SIG-M5 (cell line): ENCODE measurements at places on chromosomes 7 and 10.

DNA sequence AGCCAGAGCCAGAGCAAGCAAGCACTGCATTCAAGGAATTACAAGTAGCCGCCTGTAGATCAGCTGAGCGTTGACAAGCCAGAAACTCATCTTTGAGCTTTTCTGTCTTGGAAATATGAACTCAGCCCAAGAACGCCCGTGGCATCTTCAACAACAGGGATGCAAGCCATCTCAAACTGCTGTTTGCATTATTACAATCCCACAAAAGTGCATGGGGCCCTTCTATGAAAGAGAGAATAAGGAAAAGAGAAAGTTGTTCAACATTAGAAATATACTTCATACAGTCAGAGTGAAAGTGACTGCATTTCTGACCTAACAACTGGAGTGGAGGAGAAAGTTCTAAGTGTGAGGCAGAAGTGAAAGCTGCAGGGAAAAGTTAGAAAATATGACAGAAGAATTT, 6.5 kb downstream of the SGCE start:
- no peak for DNase-seq

- no peak for DNase-seq
Observed at GRCh38 chr10:77541944-77542343, 95.7 kb downstream of the KCNMA1 start.

DNA sequence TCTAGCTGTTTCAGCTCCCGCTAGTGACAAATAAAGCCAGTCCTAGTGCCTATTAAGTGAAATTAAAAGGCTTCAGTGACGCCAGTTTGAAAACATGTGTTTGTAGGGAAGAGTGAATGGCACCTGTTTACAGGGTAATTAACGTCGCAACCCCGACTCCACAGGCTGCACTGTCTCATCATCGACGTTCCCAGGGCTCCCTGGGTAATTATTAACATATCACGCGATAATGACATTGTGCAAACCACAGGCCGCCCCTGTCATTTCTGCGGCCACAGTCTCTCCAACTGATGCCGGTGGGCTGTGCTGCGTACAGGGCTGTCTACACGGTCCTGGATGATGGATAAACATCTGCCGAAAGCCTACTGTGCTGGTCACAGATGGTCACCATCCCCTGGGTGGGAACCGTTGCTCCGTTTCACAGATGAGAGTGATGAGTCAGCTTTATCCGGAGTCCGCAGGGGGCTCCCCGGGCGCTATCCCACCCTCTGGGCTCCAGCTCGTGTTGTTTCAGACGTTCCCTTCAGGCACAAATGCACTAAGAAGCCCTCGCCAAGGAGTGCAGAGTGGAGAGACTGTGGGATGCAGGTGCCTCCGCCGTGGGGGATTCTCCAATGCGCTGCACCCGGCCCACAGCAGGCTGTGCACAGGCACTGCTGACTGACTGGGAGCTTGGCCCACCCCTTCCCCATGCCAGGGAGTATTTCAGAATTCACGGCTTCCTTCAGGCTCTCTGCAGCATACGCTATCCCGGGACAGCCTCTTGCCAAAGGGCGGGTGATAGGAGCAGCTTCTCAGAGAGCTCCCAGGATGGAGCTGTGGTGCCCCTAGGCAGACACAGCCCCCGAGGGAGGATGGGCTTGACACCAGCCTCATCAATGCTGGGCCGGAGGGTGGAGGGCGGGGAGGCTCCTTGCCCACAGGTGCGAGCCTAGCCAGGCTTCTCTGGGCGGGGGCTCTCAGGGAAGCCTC, 491.8 kb upstream of the FOXK1 start:
- DNase-seq: no peak

DNA sequence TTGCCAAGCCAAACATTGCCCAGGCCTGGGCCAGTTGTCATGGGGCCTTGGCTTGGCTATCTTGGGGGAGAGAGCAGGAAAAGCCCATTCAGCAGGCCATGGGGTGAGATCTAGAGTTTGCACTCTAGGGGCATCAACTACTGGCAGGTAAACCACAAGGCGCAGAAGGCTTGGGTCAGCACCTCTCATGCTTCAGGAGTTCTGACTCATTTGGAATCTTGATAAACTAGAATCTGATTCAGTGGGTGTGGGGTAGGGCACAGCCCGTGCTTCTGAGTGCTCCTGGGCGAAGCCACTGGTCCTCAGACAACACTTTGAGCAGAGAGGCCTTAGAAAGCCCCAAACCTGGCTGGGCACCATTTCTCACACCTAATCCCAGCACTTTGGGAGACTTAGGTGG, 81.1 kb downstream of the RGS10 start:
- no peak for DNase-seq

DNA sequence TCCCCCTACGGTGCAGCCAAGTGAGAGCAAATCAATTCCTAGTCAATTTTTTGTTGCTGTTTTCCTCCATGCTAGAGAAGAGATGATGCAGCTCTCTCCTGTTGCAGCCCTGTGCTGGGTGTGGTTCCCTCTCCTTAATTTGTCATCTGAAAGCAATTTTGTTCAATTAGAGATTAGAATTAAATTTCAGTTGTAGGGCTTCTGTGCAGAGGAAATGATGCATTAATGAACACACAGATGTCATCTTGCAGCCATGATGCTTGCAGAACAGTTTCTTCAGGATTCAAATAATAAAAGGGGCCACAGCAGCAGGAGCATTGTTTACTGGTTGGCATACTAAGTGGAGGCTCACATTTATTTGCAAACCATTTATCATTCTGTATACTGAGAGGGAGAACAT, 266.0 kb downstream of the AUTS2 start:
- no peak for DNase-seq

DNA sequence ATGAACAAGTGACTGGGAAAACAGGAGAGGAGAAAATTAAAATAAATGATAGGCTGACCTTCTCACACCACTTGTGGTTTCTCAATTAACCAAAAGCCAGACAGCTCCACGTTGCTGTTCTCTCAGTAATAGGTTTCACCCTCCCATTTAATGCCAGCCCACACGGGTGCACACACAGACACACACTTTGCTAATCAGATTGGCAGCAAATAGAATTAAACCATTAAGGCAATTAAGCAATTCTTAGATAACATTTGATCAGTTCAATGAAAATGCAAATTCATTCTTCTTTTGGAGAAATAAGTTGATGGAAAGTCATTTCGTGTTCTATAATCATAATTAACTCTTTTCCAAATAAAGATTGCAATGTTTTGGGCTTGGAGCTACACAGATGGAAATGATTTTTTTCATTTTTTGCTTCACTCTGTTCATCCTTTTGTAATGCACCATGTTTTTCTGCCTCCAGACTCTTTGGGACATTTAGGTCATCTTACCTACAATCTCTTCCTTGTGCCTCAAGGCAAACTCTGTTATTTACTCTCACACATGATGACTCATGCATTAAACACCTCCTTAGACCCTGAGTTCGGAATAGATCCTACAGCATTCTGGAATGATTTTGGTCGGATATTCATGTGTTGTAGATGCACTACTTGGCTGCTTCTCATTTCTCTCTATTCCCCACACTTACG, 700.7 kb downstream of the AUTS2 start:
- DNase-seq: no peak

DNA sequence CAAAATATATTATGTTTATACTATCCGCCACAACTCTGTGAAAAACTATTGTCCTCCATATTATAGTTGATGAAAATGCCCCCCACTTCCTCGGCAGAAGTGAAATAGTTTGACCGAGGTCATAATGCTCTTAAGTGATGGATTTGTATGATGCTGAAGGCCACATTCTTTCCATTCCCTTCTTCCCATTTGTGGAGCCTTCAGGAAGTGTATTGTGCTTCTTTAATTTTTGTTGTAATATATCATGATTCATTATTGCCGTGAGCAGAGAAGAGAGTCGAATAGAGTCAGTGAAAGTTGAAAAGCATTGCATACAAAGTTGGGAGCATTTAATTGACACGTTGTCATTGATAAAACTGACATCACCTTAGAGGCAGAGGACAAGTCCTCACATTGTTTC, 460.3 kb downstream of the SUGCT start:
- DNase-seq: no peak

GRCh38 chr7:26437003-26437532, 145.4 kb downstream of the SNX10 start:
- DNase-seq: no peak

DNA sequence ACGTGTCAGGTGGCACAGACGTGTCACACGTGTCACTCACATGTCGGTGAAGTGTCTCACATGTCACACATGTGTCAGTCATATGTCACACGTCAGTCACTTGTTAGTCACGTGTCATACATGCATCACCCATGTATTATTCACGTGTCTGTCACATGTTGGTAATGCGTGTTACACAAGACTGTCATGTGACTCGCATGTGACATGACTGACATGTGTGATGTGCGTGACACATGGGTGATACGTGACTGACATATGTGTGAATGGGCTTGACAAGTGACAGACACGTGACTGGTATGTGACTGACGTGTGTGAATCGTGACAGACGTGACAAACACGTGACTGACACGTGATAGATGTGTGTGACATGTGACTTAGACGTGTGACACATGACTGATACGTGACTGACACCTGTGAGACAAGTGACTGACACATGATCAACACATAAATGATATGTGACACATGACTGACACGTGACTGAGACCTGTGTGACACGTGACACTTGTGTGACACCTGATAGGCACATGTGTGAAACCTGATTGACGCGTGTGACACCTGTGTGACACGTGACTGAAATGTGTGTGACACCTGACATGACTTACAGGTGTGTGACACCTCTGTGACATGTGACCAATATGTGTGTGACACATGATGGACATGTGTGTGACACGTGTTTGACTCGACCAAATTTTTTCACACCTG, 56.1 kb downstream of the ZNF92 start:
- DNase-seq: no peak

DNA sequence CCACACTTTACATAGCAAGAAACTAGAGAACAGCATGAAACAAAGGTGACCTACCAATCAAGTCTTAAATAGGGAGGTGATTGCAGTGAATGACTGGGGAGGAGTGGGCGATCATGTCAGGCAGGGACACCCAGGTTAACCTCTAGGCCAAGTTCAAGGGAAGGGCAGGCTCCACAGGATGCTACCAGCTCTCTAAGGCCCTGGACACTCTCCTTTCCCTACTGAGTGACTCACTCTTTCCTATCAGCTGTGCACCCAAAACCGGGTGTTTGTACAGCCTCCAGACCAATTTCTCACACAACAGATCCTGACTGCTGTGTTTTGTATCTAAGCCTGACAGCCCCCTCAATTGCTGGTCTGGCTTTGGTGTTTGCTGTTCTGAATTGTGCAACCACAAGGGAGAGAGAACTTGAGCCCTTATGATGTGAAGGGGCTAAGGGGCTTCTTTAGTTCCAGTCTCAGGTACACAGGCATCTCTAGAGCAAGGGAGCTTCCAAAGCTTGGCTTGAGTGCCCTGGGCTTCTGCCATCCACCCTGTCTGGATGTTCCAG, 107.8 kb downstream of the TBXAS1 start:
- DNase-seq: no peak

DNA sequence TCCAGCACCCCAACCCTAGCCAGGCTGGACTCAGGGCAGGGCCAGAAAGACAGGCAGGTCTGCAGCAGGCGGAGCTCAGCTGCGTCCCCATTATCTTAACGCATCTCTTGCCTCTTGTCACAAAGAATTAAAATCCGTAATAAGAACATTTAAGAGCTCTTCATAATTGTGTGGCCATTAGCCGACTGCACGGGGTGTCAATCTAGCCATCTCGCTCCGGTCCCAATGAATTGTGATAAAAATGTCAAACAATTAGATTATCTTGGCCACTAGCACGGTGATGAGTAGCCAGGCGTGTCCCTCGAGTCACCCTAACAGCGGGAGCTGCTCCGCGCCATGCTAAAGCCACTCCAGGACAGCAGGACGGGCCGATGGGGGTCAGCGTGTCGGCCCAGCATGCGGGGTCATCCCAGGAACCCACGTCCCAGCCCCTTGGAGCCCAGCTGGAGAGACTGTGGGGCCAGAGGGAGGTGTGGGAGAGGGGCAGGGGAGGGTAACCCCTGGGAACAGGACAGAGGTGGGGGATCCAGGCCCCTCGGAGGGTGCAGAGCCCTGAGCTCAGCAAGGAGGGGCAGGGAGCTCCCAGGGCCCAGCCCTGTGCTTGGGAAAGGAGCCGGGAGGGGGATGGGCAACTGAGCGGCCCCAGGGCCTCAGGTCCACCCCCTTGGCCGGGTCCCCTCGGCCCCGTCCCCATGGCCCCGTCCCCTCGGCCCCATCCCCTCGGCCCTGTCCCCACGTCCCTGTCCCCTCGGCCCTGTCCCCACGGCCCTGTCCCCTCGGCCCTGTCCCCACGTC, 17.7 kb upstream of the NKX6-2 start:
- no peak for DNase-seq

DNA sequence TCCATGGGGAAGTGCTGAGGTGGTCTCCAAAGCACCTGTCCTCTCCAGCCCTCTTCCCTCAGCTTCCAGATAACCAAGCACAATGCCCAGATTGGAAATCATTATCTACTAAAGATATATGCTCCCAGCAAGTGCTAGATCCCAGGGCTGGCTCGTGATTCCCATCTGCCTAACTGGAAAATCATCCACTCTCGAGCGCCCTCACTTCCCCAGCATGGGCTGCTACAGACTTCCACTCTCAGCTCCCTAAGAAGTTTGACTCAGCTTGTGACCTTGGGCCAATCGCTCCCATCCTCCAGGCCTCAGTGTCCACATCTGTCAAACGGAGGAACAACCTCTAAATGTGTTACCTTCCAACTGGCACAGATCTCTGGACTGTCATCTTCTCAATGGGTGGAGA, 112.4 kb upstream of the ZMIZ1 start:
- DNase-seq: no peak

DNA sequence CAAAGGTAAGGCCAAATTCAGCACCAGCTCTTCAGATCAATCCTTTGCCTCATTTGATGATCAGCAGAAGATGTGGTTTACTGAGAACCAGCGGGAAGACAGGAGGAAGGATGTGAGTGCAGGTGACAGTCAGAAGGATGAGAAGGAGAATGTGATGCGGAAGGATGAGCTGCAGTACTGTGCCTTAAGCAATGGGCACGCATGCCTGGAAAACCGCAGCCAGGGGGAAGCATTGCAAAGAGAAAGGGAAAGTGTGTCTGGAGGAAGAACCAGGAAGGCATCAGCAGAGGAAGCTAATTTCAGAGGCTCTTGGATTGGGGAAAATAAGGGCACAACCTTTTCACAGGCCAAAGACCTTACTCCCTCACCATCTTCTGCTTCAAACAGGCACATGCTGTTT, 25.7 kb downstream of the C10orf71 start:
- no peak for DNase-seq

GRCh38 chr7:158658475-158658874, 46.1 kb downstream of the NCAPG2 start:
- DNase-seq: no peak

GRCh38 chr7:5255832-5256231, 26.9 kb upstream of the SLC29A4 start:
- no peak for DNase-seq

DNA sequence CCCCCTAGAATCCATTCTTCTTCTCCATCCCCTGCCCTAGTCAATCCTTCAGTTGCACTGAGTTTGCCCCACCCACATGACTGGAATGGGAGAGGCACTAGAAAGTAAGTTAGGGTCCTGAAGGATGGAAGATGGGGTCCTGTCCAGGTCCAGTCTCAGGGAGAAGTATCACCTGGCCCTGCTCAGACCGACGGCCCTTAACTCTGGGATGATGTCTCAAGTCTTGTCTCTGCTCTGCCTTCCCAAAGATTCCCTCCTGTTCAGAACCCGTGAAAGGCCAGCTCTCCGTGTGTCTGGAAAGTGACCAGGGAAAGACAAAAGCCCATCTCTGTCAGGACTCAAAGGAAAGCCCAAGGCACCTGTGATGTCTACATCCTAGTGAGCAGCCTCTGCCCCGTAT, 88.8 kb downstream of the OAT start:
- DNase-seq: no peak
